ENCODE measurements at places on chromosomes 1 and 21.

DNA sequence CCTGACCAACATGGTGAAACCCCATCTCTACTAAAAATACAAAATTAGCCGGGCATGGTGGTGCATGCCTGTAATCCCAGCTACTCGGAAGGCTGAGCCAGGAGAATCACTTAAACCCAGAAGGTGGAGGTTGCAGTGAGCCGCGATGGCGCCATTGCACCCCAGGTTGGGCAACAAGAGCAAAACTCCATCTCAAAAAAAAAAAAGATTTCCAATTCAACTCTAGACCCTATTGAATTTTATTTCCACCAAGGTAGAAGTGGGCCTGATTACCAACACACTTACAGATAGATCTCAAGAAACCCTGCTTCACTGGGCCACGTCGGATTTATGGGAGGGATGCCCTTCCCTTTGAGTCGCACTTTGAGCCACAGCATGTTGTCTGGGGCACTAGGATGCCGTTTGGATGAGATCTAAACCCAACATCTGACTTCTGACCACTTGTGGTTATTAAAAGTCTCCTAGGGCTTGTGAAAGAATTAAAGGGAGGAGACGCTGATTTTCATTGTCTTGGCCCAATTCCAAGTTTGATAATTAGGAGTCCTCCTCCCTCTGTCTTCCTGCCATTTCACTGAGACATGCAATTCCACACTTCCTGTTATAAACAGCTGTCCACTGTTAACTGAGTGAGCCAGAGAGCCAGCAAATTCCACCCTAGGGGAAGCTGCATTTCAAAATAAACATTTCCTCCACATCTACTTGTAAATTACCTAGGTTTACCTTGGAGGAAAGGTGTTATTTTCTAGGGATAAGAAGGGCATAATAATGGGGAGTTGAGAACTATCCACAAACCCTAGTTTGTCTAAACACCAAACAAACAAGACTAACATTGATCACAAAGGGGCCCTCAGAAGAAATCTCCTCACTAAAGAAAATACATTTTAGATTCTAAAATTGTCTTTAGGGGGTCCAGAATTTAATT is 5.2 kb upstream of the RERE start:
- DNase-seq: peak; percentile 27

- no peak for DNase-seq
Observed at GRCh38 chr21:18725653-18726052, 322.1 kb upstream of the TMPRSS15 start.

DNA sequence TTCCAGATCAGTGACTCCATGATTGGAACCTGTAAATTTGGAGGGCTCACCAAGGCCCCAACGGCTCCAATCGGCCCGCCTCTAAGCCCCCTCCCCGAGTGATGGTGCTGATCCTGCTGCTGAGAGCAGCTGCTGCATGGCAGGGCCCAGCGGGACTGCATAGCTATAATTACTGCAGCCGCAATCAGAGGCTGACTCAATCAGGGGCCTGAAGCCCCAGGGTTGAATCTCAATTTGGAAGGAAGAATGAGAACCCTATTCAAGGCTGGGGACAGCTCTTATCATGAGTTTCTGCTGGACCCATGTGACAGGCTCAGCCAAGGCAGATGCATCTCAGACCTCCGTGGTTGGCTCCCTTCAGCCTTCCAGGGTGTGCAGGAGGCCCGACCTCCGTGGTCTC is 42.8 kb upstream of the MAGOH start:
- no peak for DNase-seq

DNA sequence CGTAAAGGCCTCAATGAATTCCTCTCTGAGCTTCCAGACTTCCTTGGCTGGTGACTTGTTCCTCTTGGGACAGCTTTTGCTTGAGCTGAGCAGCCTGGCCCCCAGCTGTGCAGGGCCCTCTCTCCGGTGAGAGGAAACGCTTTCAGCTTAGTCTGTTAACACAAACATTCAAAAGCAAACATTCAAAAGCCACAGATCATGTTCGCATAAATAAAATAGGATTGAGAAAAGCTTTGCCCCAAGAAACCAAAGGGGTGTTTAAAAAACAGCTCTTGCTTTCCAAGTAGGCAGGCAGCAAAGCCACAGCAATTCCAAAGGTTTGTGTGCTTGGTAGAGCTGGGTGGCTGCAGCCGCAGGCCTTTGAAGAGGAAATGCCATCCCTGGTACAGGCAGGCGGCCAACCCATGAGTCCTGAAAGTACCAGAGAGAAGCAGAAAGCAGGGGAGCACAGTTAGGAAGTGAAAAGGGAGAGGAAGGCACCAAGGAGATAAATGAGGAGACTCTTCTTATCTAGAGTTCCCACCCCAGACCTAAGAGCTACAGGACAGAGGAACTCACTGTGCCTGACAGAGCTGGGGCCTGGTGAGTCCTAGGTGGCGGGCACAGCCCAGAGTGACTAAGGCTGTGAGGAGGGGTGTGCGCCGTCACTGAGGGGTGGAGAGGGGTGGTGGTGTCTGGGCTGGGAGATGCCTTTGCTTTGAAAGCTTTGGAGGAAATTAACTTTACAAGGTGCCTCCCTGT is 48.4 kb downstream of the CCN1 start:
- peak; percentile 18 for DNase-seq

GRCh38 chr1:35565742-35566133 is 7.4 kb upstream of the TFAP2E start:
- no peak for DNase-seq

GRCh38 chr1:46218443-46218842 is 15.3 kb downstream of the LURAP1 start:
- no peak for DNase-seq

- DNase-seq: no peak
Observed at GRCh38 chr1:215393476-215393875, 173.6 kb upstream of the KCTD3 start.

- DNase-seq: no peak
Observed at GRCh38 chr1:202208351-202208857, 14.8 kb downstream of the LGR6 start.

GRCh38 chr1:32636914-32637645 is 13.3 kb downstream of the ZBTB8OS start:
- DNase-seq: no peak

DNA sequence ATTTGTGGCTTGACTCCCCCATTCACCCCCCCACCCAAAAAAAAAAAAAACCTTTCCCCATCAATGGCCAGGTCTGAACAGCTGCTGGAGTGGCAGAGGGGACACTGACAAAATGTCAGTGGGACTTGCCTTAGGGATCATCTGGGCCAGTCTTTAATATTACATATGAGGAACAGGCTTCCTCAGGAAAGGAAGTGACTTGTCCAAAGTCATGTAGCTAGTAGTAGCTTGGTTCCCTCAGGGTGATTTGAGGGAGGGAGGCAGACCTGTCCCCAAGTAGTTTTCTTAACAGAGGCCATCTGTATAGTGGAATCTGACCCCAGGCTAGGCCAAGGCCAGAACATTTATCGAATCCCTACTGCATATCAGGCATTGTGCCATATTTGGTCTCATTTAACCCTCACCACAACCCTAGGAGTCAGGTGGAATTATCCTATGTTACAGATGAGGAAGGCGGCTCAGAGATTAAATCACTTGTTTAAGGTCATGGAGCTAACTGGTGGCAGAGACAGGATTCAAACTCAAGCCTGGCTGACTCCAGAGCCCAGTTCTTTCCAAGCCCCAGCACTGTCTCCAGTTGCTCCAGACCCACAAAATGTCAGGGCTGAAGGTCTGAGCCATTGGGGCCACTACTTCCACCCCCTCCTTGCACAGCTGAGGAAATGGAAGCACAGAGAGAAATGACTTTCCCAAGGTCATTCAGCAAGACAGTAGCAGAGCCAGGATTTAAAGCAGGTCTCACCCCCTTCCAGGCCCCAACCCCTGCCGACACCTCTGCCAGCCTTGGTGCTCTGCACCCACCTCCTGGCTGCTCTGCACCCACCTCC is 10.4 kb downstream of the ZBTB7B start:
- DNase-seq: no peak

DNA sequence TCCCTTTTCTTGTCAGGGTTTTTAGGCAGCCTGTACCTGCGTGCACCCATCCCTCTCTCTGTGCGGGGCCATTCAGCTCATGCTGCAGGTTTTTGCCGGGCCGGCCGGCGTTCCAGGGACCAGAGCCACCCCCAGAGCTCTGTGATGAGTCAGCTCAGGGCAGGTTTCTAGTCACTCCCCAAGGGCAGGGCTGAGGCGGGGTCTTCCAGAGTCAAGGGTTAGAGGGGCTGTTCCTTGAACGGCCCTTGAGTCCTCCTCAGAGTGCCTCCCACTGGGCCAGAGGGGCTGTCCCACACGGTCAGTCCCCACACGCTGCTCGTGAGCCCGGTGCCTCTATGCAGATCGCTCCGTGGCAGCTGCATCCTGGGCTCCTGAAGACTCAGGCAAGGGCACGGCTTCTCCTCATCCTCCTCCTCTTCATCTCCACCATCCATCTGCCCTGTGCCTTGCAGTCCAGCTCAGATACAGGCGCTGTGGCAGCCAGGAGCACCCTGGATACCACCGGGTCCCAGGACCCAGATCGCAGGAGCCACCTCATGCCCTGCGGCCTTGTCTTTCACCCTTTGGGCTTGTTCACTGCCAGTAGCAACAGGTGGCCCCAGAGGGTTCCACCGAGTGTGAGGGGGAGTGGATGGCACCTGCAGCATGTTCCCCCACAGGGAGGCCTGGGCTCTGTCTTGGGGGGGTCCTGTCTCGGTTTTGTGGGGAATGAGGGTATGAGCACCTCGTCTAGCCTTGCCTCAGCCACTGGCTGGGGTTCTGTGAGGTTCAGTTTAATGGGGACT is 17.4 kb downstream of the SLX9 start:
- no peak for DNase-seq

DNA sequence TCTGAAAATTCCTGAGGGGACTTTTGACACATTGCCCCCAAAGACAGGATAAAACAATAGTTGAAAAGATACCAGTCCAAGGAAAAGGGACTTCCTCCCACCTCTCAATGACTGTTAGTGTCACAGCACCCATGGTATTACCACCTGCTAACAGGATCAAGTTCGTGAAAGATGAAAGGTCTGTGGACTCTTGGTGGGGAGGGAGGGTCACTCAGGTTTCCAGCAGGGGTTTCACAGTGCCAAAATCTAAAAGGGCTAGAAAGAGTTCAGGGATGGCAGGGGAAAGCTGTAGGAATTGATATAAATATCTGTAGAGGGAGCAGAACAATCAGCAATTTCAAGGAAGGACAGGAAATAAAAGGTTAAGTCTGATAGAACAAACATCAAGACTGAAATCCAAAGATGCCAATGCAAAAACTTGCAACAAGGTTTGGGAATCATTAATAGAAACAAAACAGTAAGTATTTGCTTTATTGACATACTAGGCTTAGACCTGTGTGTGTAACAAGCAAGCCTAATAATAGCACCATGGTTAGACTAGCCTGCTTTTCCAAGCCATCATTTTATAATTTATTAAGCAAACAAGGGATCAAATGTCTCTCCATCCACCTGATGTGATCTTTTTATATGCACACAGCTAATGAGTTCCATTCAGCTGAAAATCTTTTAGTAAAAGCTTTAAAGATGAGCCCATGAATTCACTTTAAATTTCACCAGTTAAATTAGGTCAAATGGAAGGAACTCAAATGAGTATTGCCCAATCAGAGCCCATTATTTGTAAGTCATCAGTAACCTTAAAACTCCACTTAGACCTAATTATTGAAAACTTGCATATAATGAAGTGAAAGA is 3.7 kb downstream of the MCL1 start:
- no peak for DNase-seq

DNA sequence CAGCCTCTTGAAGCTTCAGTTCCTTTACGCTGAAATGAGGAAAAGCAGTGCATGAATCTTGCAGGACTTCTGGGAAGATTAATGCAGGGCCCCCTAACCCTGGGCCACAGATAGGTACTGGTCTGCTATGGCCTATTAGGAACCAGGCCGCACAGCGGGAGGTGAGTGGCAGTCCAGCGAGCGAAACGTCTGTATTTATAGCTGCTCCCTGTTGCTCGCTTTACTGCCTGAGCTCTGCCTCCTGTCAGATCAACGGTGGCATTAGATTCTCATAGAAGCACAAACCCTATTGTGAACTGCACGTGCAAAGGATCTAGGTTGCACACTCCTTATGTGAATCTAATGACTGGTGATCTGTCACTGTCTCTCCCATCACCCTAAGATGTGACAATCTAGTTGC is 130.2 kb downstream of the CHRM3 start:
- no peak for DNase-seq

DNA sequence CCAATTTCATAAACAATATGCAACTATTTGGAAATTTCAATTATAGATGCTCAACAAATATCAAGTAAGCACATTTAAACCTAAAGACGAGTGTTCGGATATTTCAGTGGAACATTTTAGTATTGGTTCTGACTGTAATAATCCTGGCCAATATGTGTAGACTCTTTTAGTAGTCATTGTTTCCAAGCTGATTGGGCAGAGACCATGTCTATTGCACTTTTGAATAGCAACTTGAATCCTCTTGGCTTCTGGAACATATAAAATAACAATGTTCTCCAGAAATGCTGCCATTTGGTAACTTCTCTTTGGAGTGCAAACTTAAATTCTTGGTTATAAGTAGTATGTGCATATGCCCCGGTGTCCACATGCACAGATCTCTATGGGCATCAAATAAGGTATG is 205.5 kb upstream of the C1orf105 start:
- no peak for DNase-seq

GRCh38 chr1:211885747-211886522 is 55.4 kb upstream of the LPGAT1 start:
- no peak for DNase-seq

DNA sequence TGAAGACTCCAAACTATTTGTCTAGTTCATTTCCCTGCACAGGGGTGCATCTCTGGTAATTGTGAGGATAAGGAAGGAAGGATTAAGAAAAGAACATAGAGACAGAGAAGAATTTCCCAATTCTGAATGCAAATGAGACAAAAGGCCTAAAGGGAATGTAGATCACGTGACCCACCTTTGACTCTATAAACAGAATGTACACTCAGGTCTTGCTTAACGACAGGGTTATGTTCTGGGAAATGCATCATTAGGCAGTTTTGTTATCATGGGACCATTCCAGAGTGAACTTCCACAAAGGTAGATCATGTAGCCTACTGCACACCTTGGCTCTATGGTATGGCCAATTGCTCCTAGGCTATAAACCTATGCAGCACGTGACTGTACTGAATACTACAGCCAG is 252.3 kb upstream of the ZP4 start:
- DNase-seq: no peak

DNA sequence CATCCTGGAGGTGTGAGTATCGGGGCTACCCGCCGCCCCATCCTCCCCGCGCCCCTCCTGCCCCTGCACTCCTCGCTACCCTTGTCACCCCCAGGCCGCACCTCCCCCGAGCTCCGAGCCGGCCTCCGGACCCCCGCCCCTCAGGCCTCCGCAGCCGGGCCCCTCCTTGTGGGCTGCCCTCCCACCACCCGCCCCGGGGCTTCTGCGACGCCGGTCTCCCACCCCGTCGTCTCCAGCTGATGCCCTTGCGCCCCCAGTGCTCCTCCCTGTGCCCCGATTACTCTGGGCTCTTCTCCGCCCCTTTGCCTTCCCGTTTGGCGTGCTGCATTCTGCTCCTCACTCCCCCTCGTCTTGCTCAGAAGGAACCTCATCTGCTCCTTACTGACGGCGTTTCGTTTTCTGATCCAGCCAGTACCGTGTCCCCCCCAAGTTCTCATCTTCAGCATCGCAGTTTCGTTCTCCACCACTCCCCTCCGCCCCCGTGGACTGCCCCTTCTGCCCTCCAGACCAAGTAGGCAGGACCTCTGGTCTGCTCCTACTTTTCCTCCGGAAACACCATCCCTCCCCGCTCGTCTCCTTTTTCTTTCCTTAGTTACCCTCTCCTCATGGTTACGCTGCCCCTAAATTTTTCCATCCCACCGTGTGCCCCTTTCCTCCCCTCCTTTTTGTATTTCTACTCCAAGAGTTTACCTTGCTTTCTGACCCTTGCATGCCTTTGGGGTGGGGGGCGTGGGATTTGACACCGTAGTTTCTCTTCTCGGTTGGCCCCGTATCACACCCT is 841 bp downstream of the SNX27 start:
- peak; percentile 33 for DNase-seq

- no peak for DNase-seq
Observed at GRCh38 chr1:34876406-34876805, 16.9 kb upstream of the SMIM12 start.
